ENCODE measurements at places on chromosomes 3 and 15. TPM values are rescaled to one million over a fixed set of nuclear protein-coding genes. Genes with fewer than 3 reads are reported as not detected.

Gene ABHD6
- total RNA-seq: 2.3 TPM

Gene SPATA12
- not detected for total RNA-seq

Gene TM6SF1
- 5.6 TPM for total RNA-seq

Gene PRR20G
- not detected for total RNA-seq

Gene CFAP100
- total RNA-seq: not detected

Gene TNFAIP8L3
- total RNA-seq: 0.31 TPM

Gene ZIC1
- total RNA-seq: not detected

Gene EPHB1
- 0.63 TPM for total RNA-seq

Gene C3orf20
- 0.21 TPM for total RNA-seq

Gene SLC6A1
- total RNA-seq: under 0.01 TPM

Gene CCK
- total RNA-seq: not detected

Gene FBXW12
- total RNA-seq: not detected

Gene CCR9
- 0.94 TPM for total RNA-seq

Gene CLDN11
- 0.21 TPM for total RNA-seq

Gene MYO5A
- 69.7 TPM for total RNA-seq

Gene CCRL2
- total RNA-seq: 91.9 TPM

Gene NEIL1
- total RNA-seq: 19.3 TPM

Gene TEX55
- not detected for total RNA-seq

Gene GRAMD1C
- 2.3 TPM for total RNA-seq

Gene STIMATE
- total RNA-seq: 27.3 TPM

Gene HHLA2
- 0.31 TPM for total RNA-seq

Gene SNTN
- total RNA-seq: not detected

Gene RPL15
- total RNA-seq: 3,750 TPM

Gene MGLL
- 10.7 TPM for total RNA-seq

Gene KBTBD8
- 55.1 TPM for total RNA-seq

Gene INSYN1
- total RNA-seq: not detected

Gene CCDC66
- 138 TPM for total RNA-seq

Gene SPINK8
- total RNA-seq: not detected

Gene PLAAT1
- total RNA-seq: 0.52 TPM

Gene SEC11A
- 117 TPM for total RNA-seq

Gene LRRC49
- 0.21 TPM for total RNA-seq

Gene SRP14
- 97.1 TPM for total RNA-seq

Gene GOLGA8M
- 1.2 TPM for total RNA-seq

Gene MUC20
- total RNA-seq: 0.84 TPM

Gene ROPN1
- not detected for total RNA-seq

Gene GOLGA8N
- 6.1 TPM for total RNA-seq

Gene UQCRC1
- 131 TPM for total RNA-seq

Gene APOD
- not detected for total RNA-seq
